ENCODE measurements at places on chromosomes 6 and 20. TPM values are rescaled to one million over a fixed set of nuclear protein-coding genes. Genes with fewer than 3 reads are reported as not detected.
A peak's percentile ranks its signal among the peaks of the same experiment; 100 is the strongest.

XKR7 gene
- not detected for total RNA-seq

DNA sequence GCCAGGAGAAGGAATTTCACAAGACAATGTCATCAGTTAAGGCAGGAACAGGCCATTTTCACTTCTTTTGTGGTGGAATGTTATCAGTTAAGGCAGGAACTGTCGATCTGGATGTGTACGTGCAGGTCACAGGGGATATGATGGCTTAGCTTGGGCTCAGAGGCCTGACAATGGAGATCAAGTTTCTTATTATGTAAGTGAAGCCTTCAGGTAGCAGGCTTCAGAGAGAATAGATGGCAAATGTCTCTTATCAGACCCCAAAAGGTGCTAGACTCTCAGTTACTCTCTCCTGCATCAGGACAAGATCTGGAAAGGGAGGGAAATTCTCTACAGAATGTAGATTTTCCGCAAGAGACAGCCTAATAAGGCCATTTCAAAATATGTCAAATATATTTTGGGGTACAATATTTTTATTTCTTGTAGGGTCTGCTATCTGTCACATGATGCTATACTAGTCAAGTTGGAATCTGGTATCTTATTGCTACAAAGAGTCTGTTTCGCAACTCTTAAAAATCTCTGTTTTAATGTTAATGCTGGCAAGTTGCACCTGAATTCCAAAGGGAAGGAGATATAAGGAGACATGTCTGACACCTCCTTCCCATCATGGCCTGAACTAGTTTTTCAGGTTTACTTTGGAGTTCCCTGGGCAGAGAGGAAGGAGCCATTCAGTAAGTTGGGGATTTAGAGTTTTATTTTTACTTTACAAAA lies 48.8 kb downstream of the TRDN start:
- DNase-seq = no peak
- no peaks in the 10 kb centered on the region for H3K27me3 ChIP-seq
- H3K4me1 ChIP-seq = no peaks in the 10 kb centered on the region
- H3K4me3 ChIP-seq = no peak overlapping the region
- H3K36me3 ChIP-seq = no peaks in the 10 kb centered on the region

EYS gene
- not detected for total RNA-seq

GRCh38 chr20:44166008-44166407 lies 21.0 kb downstream of the JPH2 start:
- H3K4me3 ChIP-seq = no peak overlapping the region
- no peaks in the 10 kb centered on the region for H3K36me3 ChIP-seq
- H3K27me3 ChIP-seq = peaks cover 11% of the 10 kb centered on the region
- no peak overlapping the region for H3K27ac ChIP-seq

ZGPAT gene
- 71.0 TPM for total RNA-seq

SLA2 gene
- total RNA-seq = 38.0 TPM

- no peak overlapping the region for H3K27ac ChIP-seq
- DNase-seq = no peak
- no peak overlapping the region for H3K4me3 ChIP-seq
- peaks cover 12% of the 10 kb centered on the region for H3K4me1 ChIP-seq
- peaks cover 80% of the 10 kb centered on the region for H3K36me3 ChIP-seq
- H3K27me3 ChIP-seq = no peaks in the 10 kb centered on the region
Measured at GRCh38 chr6:106530502-106530901, 98.8 kb downstream of the RTN4IP1 start.

- H3K27me3 ChIP-seq = no peaks in the 10 kb centered on the region
- H3K36me3 ChIP-seq = peaks cover 22% of the 10 kb centered on the region
- no peak overlapping the region for H3K27ac ChIP-seq
- no peak for DNase-seq
Measured at GRCh38 chr6:169783971-169784820, 32.8 kb downstream of the ERMARD start.

GRCh38 chr6:107732461-107732860 lies 91.7 kb downstream of the SCML4 start:
- no peak for DNase-seq
- peak overlapping the region; percentile 71 for H3K4me3 ChIP-seq
- H3K27me3 ChIP-seq = no peaks in the 10 kb centered on the region
- peaks cover 13% of the 10 kb centered on the region for H3K36me3 ChIP-seq
- peak overlapping the region; percentile 78 for H3K27ac ChIP-seq

SYCP2 gene
- total RNA-seq = 4.3 TPM

GRCh38 chr20:54545676-54546358 lies 70.4 kb downstream of the DOK5 start:
- H3K27ac ChIP-seq = no peak overlapping the region
- H3K27me3 ChIP-seq = peaks cover 2% of the 10 kb centered on the region
- H3K36me3 ChIP-seq = no peaks in the 10 kb centered on the region
- no peaks in the 10 kb centered on the region for H3K4me1 ChIP-seq

CTAGE9 gene
- total RNA-seq = not detected

DNA sequence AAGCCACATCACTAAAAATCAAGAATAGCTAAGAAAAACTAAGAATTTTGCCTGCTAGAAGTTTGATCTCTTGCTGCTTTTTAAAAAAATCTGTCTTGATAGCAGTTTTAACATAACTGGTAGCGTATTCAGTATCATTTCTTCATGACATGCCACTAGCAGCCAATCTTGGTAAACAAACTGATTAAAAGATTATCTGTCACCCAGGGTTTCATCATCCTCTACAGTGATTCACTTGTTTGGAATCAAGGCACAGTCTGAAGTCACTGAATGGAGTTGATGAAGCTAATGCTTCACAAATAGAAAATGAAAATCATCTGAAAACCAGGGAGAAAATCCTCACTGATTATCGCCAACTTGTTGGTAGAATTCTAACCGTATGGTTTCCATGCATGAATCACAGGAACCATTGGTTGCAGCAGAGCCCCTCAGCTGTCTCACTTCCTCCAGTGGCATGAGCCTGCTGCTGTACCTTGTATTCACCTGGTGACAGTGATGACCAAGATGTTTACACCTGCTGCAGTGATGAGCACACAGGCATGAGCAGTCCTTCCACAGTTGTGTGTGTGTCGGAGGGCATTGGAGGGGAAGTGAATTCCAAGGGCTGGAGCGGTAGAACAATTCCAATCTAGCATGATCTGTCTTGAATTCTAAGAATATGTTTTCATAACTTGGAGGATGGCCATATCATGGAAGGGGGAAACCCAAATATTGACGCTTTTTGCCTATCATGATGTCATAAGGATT lies 275.0 kb downstream of the KHDC1L start:
- H3K27me3 ChIP-seq = no peaks in the 10 kb centered on the region
- H3K36me3 ChIP-seq = no peaks in the 10 kb centered on the region
- no peaks in the 10 kb centered on the region for H3K4me1 ChIP-seq
- DNase-seq = no peak
- no peak overlapping the region for H3K4me3 ChIP-seq

- no peak for DNase-seq
- H3K4me1 ChIP-seq = no peaks in the 10 kb centered on the region
- no peaks in the 10 kb centered on the region for H3K36me3 ChIP-seq
- H3K4me3 ChIP-seq = no peak overlapping the region
- H3K27me3 ChIP-seq = no peaks in the 10 kb centered on the region
Measured at GRCh38 chr6:41573276-41573675, 27.1 kb downstream of the FOXP4 start.

OXT gene
- total RNA-seq = 1.5 TPM

KLHDC3 gene
- 75.3 TPM for total RNA-seq

DNAH8 gene
- 0.07 TPM for total RNA-seq

DNA sequence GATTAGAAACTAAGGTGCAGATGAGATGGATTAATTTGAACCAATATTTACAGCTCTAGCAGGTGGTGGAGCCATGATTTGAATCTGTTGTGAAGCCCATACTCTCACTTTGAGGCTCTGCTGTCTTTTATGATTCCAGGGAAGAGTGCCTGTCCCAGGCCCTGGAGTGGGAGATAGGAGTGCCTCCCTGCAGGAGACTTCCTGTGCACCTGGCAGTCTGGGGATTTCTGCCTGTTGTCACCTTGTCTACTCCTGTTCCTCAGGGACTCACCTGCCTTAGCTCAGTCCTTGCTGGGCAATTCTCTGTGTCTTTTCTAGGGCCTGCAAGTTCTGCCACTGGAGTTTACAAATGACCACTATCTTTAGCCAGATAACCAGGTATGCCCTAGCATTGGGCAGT lies 46.3 kb downstream of the SCAND1 start:
- no peak overlapping the region for H3K4me3 ChIP-seq
- H3K4me1 ChIP-seq = peaks cover 2% of the 10 kb centered on the region
- H3K36me3 ChIP-seq = peaks cover 41% of the 10 kb centered on the region
- no peaks in the 10 kb centered on the region for H3K27me3 ChIP-seq
- DNase-seq = no peak

DNA sequence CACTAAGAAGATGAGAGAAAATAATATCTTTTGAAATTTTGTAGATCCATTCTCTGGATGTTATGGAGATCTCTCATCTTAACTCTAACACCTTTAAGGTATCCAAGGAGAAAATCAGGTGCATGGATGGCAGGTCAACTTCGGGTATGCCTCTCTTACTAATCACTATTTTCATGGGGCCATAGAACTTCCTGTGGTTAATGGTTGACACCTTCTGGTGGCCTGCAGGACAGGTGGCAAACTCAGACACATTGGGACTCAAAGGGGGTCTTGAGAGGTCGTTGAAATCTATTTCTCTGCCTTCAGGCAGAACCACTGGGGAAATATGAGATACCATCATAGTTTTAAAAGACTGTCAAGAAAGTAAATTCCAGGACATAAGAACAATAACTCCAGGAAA lies 76.5 kb downstream of the ADAT2 start:
- H3K4me1 ChIP-seq = no peaks in the 10 kb centered on the region
- DNase-seq = no peak
- H3K27ac ChIP-seq = no peak overlapping the region
- H3K36me3 ChIP-seq = no peaks in the 10 kb centered on the region
- H3K4me3 ChIP-seq = no peak overlapping the region

DNA sequence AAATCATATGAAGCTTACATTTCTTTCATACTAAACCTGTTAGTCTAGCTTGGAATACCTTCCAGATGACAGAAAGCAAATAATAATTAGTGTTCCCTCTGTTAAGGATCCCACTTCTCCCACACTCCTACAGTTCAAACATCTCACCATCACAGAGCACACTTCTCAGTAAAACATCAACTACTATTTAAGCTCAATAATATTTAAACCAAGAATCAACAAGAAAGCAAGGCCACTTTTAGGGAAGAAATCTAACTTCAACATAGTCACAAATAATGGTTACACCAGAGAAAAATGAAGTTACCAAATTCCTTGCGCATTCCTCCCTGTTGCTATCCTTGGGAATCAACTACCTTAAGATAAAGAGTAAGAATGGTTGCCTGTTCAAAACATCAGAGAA lies 1.6 kb downstream of the SNX14 start:
- DNase-seq = no peak
- H3K27me3 ChIP-seq = no peaks in the 10 kb centered on the region

GRCh38 chr6:43942011-43942442 lies 172.0 kb downstream of the VEGFA start:
- H3K4me3 ChIP-seq = no peak overlapping the region
- H3K27me3 ChIP-seq = no peaks in the 10 kb centered on the region

- H3K4me1 ChIP-seq = peaks cover 18% of the 10 kb centered on the region
- H3K4me3 ChIP-seq = no peak overlapping the region
- no peaks in the 10 kb centered on the region for H3K36me3 ChIP-seq
- DNase-seq = no peak
Measured at GRCh38 chr20:57476084-57476526, 48.8 kb downstream of the CTCFL start.

- peak; percentile 13 for DNase-seq
- H3K27me3 ChIP-seq = peaks cover 5% of the 10 kb centered on the region
- H3K27ac ChIP-seq = no peak overlapping the region
- no peak overlapping the region for H3K4me3 ChIP-seq
- peaks cover 3% of the 10 kb centered on the region for H3K4me1 ChIP-seq
Measured at GRCh38 chr6:37653933-37654565, 43.6 kb downstream of the MDGA1 start.

Data from T-cell (primary cell).